ENCODE measurements at places on chromosomes 16 and 17.

- DNase-seq, result no peak
These were observed 163.5 kb upstream of the DYNLRB2 start for GRCh38 chr16:80377096-80377956.

DNA sequence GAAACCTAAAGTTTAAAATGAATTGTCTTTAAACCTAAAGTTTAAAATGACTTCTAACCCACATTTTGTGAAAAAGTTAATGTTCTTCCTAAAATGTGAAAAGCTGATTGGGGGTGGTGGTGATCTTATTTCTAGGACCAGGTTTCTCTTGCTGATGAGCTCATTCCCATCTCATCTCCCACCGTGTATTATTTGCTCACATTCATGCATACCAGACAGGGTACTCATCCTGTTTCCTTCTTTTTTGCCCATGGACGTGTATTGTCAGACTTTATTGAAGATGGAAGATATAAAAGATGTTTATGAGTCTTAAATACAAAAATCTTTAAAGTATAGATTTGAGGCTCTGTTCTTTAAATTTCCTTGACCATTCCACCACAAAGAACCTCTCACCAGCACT, 70.1 kb upstream of the MPHOSPH6 start:
- no peak for DNase-seq

- DNase-seq, result peak; percentile 47
These were observed 6.7 kb downstream of the TRPV1 start for GRCh38 chr17:3602499-3602898.

- no peak for DNase-seq
These were observed 9.3 kb upstream of the USP7 start for GRCh38 chr16:8972843-8973586.

GRCh38 chr16:2147981-2148671, at the start of gene RAB26:
TSS of gene RAB26 (plus strand) at chr16:2148625. CDS start at chr16:2148784, 159 bp downstream.
- no peak for DNase-seq
